ENCODE measurements at places on chromosomes 3 and 15.

- DNase-seq = peak; percentile 39
Observed at GRCh38 chr15:72047020-72047419, 70.9 kb downstream of the MYO9A start.

GRCh38 chr3:27431116-27431515, 53.1 kb downstream of the SLC4A7 start:
- peak; percentile 100 for DNase-seq

GRCh38 chr3:100506355-100506754, 13.9 kb downstream of the TMEM45A start:
- peak; percentile 18 for DNase-seq

DNA sequence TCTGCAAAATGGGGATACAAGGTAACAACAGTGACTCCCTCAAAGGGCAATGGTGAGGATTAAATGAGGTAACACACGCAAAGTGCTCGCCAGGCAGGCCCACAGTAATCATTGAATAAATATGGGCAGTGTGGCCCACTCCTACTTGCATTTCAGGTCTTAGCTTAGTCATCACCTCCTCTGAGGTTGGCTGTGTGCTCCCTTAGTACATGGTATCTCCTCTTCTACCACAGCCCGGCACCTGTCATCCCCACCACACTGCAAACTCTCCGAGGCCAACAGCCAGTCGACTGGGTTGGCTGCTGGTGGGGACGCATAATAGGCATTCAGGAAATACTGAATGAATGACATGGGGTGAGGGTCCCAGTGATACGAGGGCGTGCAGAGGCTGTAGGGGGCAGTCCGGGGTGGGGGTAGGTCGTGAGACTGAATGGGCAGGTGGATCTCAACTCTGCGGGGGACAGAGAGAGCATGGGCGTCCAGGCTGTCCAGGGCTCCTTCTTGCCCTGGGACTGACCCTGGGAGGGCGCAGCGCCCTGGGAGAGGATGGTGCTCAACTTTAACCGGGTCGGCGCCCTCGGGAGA, 375 bp upstream of the MYZAP start:
- DNase-seq = no peak

GRCh38 chr3:192063570-192063969, 602.6 kb downstream of the PYDC2 start:
- peak; percentile 35 for DNase-seq

DNA sequence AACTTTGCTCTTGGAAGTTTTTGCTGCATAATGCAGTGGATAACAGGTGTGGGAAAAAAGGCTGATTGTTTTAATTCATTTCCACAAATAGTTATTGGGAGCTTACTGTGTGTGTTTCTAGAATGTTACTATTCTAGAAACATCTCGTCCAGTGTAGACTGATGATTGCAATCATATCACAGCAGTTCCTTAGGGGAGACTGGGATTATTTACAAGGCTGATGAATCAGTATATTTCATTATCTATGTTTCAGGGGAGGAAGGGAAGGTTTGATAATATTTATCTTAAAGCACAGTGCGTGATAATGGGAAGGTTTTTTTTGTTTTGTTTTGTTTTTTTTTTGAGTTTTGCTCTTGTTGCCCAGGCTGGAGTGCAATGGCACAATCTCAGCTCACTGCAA, 2.4 kb downstream of the USP13 start:
- DNase-seq = no peak

GRCh38 chr15:72948662-72949061, 103.6 kb upstream of the NEO1 start:
- no peak for DNase-seq

DNA sequence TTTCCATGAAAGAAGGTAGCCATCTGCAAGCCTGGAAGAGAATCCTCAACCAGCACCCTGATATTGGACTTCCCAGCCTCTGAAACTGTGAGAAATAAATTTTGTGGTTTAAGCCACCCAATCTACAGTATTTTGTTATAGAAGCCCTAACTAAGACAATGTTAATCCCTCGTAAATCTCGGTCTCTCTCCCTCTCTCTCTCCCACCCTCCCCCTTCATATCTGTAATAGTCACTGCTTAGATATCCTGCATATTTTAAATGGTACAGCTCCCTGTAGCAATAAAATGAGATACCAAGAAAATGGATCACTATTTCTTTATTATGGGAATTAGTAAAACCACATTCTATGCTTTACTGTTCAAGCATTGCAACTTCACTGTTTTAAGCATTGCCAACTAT, 21.0 kb upstream of the FAM174B start:
- DNase-seq = peak; percentile 17
